SJCRH30 (cell line): ENCODE measurements at places on chromosomes 1 and 21. TPM values are rescaled to one million over a fixed set of nuclear protein-coding genes. Genes with fewer than 3 reads are reported as not detected.
A peak's percentile ranks its signal among the peaks of the same experiment; 100 is the strongest.

NPPB gene
- 0.67 and 0.89 TPM in 2 replicates for total RNA-seq

EPHB2 gene
- total RNA-seq, result 29.8 and 32.4 TPM in 2 replicates

SPATA17 gene
- total RNA-seq, result 0.03 and 0.49 TPM in 2 replicates

ANKRD34A gene
- total RNA-seq, result 0.69 and 0.84 TPM in 2 replicates

CSF3R gene
- not detected in 2 replicates for total RNA-seq

- H3K36me3 ChIP-seq, result no peaks in the 10 kb centered on the region
- H3K27ac ChIP-seq, result no peak overlapping the region
- no peak for DNase-seq
- no peak overlapping the region for H3K4me3 ChIP-seq
- peaks cover 26% of the 10 kb centered on the region for H3K4me1 ChIP-seq
Measured at GRCh38 chr1:59737638-59738037, 77.1 kb upstream of the HOOK1 start.

DNA sequence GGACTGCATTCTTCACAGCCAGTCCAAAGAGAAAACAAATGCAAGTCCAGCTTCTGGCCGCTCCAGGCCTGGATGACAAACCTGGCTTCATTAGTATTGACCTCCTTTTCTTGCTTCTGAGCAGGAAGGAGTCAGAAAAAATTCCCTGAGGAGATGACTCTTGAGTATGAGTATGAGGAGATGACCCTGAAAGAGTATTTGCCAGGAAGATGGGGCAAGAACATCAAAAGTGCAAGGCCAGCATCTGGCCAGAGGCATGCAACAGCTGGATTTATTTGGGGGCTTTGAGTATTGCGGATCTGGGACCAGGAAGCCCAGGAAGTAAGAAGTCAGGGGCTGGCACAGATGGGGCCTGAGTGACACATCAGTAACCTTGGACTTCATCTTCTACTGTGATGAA, 113.9 kb downstream of the GLIS1 start:
- H3K27me3 ChIP-seq, result peaks cover 8% of the 10 kb centered on the region
- H3K27ac ChIP-seq, result no peak overlapping the region
- no peak for DNase-seq
- no peaks in the 10 kb centered on the region for H3K36me3 ChIP-seq

- H3K27me3 ChIP-seq, result no peaks in the 10 kb centered on the region
- peaks cover 4% of the 10 kb centered on the region; the same call in 1 of the 2 replicates for H3K4me1 ChIP-seq
- H3K27ac ChIP-seq, result no peak overlapping the region
- no peak for DNase-seq
Measured at GRCh38 chr1:156594190-156594589, 2.6 kb downstream of the NAXE start.

DNA sequence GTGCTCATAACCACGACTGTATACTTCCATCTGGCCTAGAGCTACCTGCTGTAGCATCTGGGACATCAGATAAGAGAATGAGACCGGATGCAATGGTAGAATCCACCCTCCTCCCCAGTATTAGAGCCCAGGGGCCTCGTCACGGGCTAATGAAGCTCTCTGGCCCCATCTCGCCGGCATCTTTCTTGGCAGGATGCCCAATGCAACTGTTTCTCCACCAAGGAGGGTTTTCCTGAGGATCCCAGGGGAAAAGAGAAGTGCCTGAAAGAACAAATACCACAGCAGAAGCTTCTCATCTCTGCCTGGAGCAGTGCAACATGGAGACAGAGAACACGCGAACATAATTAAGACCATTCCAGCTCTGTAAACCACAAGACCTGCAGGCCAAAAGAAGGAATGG, 80.0 kb downstream of the VWA5B1 start:
- no peak overlapping the region for H3K27ac ChIP-seq
- H3K4me1 ChIP-seq, result peaks cover 6% of the 10 kb centered on the region
- DNase-seq, result peak; percentile 19
- peaks cover 6% of the 10 kb centered on the region; the same call in 1 of the 2 replicates for H3K27me3 ChIP-seq

- no peak overlapping the region for H3K27ac ChIP-seq
- no peak for DNase-seq
- no peaks in the 10 kb centered on the region for H3K36me3 ChIP-seq
- no peak overlapping the region for H3K4me3 ChIP-seq
- peaks cover 3% of the 10 kb centered on the region; the same call in 1 of the 2 replicates for H3K27me3 ChIP-seq
Measured at GRCh38 chr1:29647581-29647980, 411.3 kb downstream of the PTPRU start.

DNA sequence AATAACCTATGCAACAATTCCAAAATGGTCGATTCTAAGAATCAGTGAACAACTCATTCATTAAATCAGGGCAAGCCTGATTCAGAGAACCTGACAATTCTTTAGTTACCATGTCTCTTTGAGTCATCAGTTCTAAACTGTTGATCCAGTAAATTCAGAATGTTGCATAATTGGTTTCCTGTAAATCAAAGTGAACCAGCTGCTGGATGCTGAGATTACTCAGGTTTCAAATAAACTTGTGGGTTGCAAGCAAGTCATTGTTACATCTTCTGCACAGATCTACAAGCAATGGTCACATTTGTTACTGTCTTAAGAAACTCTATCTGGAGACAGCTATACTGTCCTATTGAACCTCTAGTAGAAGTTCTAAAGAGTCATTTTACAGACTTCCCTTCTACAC, 16.5 kb downstream of the PLA2G2D start:
- H3K36me3 ChIP-seq, result no peaks in the 10 kb centered on the region
- H3K27me3 ChIP-seq, result peaks cover 10% of the 10 kb centered on the region
- no peak overlapping the region for H3K27ac ChIP-seq
- DNase-seq, result no peak
- no peaks in the 10 kb centered on the region; the same call in 1 of the 2 replicates for H3K4me1 ChIP-seq

DNA sequence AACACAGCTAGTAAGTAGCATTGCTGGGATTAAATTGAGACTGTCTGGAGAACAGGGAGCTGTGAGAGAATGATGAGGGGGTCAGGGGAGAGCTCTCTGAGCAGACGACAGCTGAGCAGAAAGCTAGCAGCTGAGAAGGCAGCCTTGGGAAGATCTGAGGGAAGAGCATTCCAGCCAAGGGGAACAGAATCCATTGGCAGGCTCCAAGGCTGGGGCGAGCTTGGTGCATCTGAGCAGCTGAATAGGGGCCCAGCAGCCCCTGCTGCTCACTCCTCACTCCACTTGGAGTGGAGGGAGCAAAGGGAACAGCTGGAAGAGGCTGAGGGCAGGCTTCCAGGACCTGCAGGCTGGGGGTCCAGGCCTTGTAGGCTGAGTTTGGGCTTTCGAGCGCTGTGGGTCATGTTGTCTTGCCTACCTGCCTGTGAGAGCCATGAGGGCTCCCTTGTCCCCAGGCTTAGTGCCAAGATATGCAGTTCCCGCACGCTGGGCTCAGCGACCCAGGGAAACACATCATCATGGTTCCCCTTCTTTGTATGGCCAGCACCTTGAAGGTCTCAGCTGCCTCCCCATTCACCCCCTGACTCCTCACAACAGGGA, 10.5 kb downstream of the ACOT11 start:
- H3K4me1 ChIP-seq, result peaks cover 5% of the 10 kb centered on the region; the same call in 1 of the 2 replicates
- H3K4me3 ChIP-seq, result no peak overlapping the region
- no peaks in the 10 kb centered on the region for H3K36me3 ChIP-seq
- H3K27ac ChIP-seq, result no peak overlapping the region

GRCh38 chr1:101964708-101965107, 32.0 kb downstream of the OLFM3 start:
- H3K27ac ChIP-seq, result no peak overlapping the region
- no peak for DNase-seq
- H3K27me3 ChIP-seq, result no peaks in the 10 kb centered on the region
- no peak overlapping the region for H3K4me3 ChIP-seq

DNA sequence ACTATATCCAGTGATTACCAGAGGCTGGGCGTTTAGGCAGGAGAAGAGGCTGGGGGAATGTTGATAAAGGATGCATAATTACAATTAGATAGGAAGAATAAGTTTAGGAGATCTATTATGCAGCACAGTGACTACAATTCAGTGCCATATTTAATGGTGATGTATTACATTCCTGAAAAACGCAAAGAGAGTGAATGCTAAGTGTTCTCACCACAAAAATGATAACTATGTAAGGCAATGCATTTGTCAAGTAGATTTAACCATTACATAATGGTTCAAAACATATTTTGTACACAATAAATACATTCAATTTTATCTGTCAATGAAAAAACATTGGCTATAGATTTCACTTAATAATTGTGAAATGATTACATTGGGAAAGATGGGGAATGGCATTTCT, 548.9 kb downstream of the NUF2 start:
- DNase-seq, result no peak
- H3K4me3 ChIP-seq, result no peak overlapping the region
- H3K4me1 ChIP-seq, result peaks cover 6% of the 10 kb centered on the region
- no peaks in the 10 kb centered on the region for H3K27me3 ChIP-seq
- no peaks in the 10 kb centered on the region for H3K36me3 ChIP-seq

GRCh38 chr21:44353191-44353970, at the start of gene TRPM2:
TSS of gene TRPM2 (plus strand) at chr21:44353621. CDS start at chr21:44353701, 80 bp downstream.
- H3K27ac ChIP-seq, result no peak within 1 kb of the TSS
- peaks cover 8% of the 10 kb centered on the region for H3K4me1 ChIP-seq
- no peaks in the 10 kb centered on the region for H3K36me3 ChIP-seq
- H3K4me3 ChIP-seq, result no peak within 1 kb of the TSS
- H3K27me3 ChIP-seq, result no peaks in the 10 kb centered on the region
